ENCODE measurements at places on chromosomes 12 and 14.
A peak's percentile ranks its signal among the peaks of the same experiment; 100 is the strongest.

DNA sequence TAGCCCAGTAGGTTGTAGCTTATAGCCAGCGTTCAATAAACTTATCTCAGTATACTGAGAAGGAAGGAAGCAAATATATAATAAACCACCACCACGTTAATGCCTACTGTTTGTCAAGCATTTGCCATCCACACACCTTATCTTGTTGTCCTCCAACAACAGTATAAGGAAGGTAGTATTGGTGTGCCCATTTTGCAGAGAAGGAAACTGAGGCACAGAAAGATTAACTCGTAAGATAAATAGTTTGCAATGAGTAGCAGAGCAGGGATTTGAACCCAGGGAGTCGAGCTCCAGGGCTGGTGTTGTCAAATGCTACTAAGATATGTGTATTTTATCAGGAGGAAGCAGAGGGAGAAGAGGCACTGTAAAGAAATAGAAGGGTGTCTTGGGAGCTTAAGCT is 27.8 kb upstream of the FOS start:
- no peak for DNase-seq

- DNase-seq: no peak
Observed at GRCh38 chr14:31951638-31951964, 125.5 kb upstream of the ARHGAP5 start.

- no peak for DNase-seq
Observed at GRCh38 chr14:91523972-91524371, 13.9 kb upstream of the PPP4R3A start.

- DNase-seq: no peak
Observed at GRCh38 chr12:124027753-124028554, 54.9 kb downstream of the ZNF664 start.

- DNase-seq: no peak
Observed at GRCh38 chr12:57330992-57331391, 80.0 kb upstream of the STAC3 start.

DNA sequence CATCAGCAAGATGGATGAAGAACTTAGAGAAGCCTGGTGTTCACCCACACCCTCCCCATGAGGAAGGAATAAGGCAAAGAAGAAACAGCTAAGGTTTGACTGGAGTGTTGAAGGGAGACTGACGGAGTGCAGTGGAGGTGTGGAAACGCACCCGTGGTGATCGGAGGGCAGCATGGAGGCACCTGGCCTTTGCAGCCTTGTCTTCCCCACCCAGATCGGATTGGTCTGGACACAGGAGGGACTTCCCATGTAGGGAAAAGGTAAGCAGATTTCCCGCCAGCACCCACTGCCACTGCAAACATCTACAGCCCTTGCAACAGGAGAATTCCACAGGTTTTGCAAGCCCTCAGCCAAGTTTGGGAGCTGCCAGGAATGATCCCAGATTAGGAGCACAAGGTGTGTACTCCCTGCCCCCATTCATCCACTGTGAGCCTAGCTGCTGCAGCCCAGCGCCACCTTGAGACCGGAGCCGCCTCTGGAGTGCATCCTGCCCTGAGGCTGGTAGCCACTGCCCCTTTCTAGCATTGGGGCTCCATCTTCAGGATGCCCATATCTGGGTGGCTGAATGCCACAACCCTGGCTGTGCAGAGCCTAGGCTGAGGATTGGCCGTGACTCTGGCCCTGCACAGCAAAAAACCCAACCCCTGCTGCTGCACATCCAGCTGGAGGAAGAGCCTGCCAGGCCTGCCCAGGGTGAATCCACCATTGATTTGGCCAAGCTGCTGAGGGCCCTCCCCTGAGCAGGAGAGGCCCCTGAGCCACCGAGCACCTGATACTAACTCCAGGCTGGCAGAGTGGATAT is 411.1 kb downstream of the TMEM121 start:
- no peak for DNase-seq

GRCh38 chr12:7073946-7074345 is 13.4 kb downstream of the C1S start:
- no peak for DNase-seq

DNA sequence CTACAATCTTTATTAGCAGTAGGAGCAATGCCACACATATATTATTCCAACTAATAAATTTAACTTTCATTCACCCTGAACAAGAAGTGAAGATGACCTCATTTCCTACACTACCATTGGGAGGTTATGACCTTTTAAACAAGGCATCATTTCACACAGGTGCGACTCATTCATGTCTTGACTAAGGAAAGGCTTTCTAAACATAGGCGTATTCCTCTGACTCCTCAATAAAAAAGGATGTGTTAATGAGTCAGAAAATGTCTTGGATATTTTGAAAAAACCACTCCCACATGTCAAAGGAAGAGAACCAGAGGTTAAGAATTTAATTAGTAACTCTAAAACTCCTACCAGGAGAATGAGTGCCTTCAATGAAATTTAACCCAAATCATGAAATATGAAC is 115.2 kb downstream of the PRICKLE1 start:
- DNase-seq: no peak

DNA sequence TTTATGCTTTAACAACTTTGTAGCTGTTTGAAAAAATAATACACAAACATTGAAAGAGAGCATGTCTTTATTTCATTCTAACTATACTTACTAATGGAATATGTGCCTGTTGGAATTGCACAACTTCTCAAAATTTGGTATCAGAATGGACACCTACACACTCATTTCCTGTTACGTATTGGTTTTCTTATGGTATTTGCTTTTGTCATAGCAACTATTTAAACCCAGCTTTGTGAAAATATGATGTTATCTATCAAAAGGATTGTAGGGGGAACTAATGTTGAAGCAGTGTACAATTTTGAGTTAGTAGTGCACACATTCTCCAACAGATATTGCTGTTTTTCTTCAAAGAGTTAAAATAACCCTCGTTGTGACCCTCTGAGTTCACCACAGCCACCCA is 52.6 kb downstream of the RBMS2 start:
- DNase-seq: no peak

- no peak for DNase-seq
Observed at GRCh38 chr12:109741970-109742703, 28.5 kb downstream of the FAM222A start.

- DNase-seq: no peak
Observed at GRCh38 chr12:92403210-92404175, 257.8 kb upstream of the BTG1 start.

DNA sequence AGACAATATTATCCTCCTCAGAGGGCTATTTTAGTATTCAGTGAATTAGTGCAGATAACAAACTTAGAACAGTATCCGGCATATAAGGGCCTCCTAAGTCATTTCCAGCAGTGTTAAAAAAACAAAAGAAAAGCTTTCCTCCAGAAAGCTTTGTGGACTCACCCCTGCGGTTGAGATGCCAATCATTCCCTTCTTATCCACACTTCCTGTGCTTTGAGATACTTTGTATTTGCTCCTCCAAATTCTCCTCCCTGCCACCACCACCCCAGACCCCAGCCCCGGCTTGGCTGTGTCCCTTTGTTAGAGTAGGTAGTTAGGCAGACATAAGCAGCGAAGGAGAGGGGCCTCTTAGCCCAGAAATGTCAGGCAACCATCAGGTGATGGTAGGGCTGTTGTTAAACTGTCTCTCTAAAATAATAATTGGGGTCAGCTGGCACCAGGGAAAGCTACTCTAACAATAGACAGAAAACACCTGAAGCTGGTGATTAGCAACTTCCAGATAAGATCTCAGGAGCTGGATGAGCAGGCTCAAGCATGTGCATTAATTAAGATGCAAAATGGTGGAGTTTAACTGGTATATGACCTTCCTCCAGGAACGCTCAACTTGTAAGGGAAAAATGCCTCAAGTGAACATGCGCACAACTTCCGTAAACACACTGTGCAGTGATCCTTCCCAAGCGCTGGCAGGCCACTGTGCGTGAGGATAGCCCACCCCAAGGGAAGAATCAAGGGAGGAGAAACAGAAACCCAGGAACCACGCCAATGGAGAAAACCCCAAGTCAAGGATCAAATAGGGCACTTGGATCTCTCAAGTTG is 152.1 kb upstream of the EEA1 start:
- DNase-seq: no peak

DNA sequence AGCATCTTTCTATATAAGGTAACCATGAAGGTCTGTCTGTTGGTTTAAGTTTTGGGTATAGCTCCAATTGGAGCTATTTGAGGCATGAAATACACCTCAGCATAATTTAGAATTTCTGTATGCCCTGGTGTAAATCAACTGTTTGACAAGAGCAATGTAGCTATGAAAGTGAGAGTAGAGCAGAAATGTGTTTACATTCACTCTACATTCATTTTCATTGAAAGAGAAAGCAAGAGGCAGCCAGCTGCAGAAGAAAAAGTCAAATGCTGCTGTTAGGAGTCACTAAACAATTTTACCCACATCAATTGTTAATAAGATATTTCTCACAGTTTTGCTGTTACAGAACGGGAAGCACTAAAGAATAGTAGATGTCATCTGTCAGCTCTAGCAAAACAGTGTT is 252.5 kb downstream of the SLC6A15 start:
- no peak for DNase-seq

DNA sequence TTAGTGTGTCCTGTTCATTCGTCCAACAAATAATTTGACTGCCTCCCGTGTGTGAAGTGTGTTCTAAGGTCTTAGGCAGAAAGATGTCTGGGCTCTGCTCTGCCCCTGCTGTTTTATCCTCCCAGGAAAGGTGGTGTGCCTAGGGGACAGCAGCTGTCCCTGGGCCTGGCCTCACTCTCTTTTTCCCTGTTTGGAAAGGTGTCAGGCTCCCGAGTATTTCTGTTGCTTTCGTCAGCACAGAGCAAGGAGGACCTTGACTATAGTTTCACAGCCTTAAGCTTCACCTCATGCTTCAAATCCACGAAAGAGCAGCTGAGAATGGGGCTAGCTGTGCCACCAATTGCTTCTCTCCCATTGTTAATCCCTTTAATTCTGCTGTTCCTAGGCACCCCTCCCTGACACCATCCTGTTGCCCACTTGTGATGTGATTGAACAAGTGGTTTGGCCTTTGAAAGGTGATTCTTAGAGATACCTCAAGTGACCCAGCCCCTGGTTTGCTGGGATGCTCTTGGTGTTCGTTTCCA is 54.2 kb downstream of the TGFB3 start:
- no peak for DNase-seq

DNA sequence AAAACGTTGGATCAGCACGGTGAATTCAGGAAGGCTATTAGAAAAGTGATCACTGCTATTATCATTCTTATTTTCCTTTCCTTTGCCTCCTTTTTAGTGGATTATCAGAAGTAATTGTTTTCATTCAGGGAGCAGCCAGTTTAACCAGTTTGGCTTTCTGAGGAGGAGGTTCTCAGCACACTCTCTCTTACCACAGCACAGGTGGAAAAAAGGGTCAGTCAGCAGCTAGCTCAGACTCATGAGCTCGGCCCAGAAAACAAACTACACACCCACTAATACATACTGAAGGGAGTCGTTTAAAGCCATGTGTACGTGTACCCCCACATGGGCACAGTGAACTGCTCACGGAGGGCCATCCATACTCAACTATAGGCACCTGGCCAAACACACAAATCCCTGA is 23.2 kb upstream of the MAGOHB start:
- no peak for DNase-seq

- DNase-seq: no peak
Observed at GRCh38 chr14:22822016-22822570, 6.9 kb upstream of the SLC7A7 start.

- no peak for DNase-seq
Observed at GRCh38 chr14:54877015-54877702, 25.5 kb downstream of the GCH1 start.

- no peak for DNase-seq
Observed at GRCh38 chr12:76480796-76481195, 78.8 kb downstream of the OSBPL8 start.

GRCh38 chr14:84036840-84037239 is 1493.1 kb upstream of the FLRT2 start:
- DNase-seq: peak; percentile 18
